T-helper 17 cell (primary cell): ENCODE measurements at places on chromosomes 6 and 20.

DNA sequence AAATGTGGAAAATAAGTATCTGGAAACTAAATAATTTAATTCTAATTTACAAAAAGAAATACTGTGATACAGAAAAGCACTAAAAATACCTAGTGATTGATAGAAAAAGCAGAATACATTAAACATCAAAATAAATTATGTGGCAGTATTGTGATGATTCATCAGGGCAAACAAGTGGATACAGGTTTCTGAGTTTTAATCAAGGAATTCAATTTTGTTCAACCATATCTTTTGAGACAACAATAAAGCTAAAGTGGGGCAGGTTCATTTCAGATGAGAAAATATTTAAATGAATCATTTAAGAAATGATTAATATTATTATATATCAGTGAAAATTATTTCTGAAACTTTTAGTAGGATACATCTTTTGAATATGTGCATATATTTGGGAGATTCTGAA, 49.8 kb downstream of the GRIK2 start:
- DNase-seq: no peak

GRCh38 chr20:59709636-59710035, 105.3 kb downstream of the PHACTR3 start:
- DNase-seq: no peak

- no peak for DNase-seq
Measured at GRCh38 chr6:83844170-83844569, 9.0 kb upstream of the RIPPLY2 start.

DNA sequence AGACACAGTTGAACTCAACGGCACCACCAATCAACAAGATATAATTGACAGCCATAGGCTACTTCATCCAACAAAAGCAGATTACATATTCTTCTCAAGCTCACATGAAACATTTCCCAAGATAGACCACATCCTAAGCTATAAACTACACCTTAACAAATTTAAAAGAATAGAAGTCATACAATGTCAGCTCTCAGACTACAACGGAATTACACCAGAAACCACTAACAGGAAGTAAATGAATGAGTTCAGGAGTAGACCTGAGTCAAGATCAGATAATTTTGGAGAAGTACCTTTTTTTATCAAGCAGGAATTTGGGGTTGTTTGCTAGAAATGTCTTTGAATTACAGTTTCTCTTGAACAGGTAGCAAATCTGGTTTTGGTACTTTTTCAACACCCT, 237.8 kb downstream of the TBX18 start:
- DNase-seq: no peak

GRCh38 chr20:57753332-57754164, 43.7 kb upstream of the PMEPA1 start:
- no peak for DNase-seq

GRCh38 chr6:84623956-84624680, 140.3 kb downstream of the TBX18 start:
- no peak for DNase-seq

DNA sequence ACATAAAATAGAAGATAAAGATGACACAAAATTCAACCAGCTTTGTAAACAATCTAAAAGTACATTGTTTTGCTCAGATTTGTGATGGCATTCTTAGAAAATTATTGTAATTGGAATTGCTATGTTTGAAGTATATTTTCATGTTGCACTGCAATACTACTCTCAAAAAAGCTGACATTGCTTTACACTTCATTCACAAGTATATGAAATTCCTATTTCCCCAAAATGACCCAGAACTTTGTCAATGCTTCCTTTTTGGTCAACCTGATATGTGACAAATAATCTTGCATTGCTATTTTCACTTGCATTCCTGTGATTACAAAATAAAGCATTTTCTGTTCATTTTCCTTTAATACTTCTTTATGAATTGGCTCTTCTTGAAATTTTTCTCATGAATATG, 104.1 kb upstream of the BMP5 start:
- no peak for DNase-seq

GRCh38 chr20:49747707-49748524, 34.2 kb upstream of the B4GALT5 start:
- no peak for DNase-seq

- DNase-seq: no peak
Measured at GRCh38 chr6:160419488-160419887, 71.3 kb downstream of the SLC22A3 start.

- DNase-seq: no peak
Measured at GRCh38 chr6:53433261-53433950, 84.7 kb upstream of the ELOVL5 start.
